ENCODE measurements at places on chromosomes 3 and 15.

DNA sequence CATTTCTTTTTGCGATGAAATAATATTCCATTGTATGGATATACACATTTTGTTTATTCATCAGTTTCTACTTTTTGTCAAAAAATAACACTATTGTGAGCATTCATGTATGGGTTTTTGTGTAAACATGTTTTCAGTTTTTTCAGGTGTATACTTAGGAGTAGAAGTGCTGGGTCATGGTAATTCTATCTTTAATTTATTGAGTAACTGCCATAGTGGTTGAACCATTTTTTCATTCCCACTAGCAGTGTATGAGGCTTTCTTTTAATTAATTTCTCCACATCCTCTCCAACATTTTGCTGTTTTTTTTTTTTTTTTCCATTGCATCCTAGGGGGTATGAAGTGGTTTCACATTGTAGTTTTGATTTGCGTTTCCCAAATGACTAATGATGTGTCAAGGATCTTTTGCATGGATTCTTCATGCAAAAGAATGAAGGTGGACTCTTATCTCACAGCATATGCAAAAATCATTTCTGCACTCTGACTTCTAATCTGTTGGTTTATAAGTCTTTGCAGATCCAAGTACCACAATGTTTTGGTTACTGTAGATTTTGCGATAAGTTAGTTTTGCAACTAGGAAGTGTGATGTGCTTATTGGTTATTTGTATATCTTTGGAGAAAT lies 12.6 kb downstream of the ATP2C1 start:
- H3K36me3 ChIP-seq = no peaks in the 10 kb centered on the region
- no peak overlapping the region for H3K4me3 ChIP-seq
- H3K4me1 ChIP-seq = no peaks in the 10 kb centered on the region
- no peak overlapping the region for H3K27ac ChIP-seq
- no peak for DNase-seq
- no peaks in the 10 kb centered on the region for H3K27me3 ChIP-seq

GRCh38 chr3:29582273-29582672 lies 301.4 kb downstream of the RBMS3 start:
- H3K27ac ChIP-seq = no peak overlapping the region
- DNase-seq = no peak
- H3K4me1 ChIP-seq = no peaks in the 10 kb centered on the region
- H3K4me3 ChIP-seq = no peak overlapping the region
- H3K36me3 ChIP-seq = no peaks in the 10 kb centered on the region

- peak overlapping the region; percentile 2 for H3K27ac ChIP-seq
- no peaks in the 10 kb centered on the region for H3K36me3 ChIP-seq
- DNase-seq = peak; percentile 63
- H3K27me3 ChIP-seq = no peaks in the 10 kb centered on the region
Measured at GRCh38 chr3:177777699-177778098, 580.4 kb upstream of the TBL1XR1 start.

DNA sequence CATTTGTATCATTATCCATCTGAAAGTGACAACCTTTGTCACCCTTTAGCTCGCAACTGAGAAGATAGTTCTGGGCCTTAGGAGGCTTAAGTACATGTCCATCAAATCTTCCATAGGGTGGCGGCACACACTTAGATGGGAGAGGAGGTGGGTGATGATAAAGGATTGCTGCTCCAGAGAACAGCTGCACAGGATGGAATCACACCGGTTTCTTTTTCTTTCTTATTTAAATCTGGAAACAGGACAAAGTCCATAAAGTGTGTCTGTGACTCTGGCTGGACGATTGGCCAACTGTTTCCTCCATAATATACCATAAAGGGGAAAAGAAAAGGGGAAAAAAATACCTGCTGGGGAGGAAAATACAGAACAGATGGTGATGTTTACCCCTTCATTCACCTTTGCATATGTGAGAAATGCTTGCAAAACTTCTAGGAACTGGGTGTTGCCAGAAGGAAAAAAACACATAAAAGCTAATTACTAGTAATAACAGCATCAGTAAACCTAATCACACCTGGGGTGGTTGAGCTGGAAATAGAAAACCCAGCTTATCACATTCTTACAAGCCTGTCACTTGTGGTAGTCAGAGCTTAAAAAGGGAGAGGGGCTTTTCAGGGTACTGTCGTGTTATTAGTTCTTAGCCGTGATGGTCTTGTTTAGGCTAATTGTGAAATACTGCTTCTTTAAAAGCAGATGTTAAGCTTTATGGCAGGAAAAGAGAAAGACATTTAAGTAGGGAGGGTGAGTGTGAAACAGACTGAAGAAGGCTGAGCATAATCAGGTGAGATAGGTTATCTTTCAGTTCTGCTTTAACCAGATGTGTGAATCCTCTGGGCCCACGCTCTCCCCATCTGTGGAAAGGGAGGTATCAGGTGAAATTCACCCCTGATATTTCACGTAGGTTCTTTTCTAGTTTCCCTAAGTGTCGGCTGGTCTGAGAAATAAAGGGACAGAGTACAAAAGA lies 16.7 kb downstream of the C2CD4A start:
- no peaks in the 10 kb centered on the region for H3K4me1 ChIP-seq
- no peaks in the 10 kb centered on the region for H3K36me3 ChIP-seq
- no peak for DNase-seq
- no peaks in the 10 kb centered on the region for H3K27me3 ChIP-seq

GRCh38 chr15:51759557-51760070 lies 8.2 kb downstream of the TMOD2 start:
- no peak overlapping the region for H3K4me3 ChIP-seq
- H3K36me3 ChIP-seq = no peaks in the 10 kb centered on the region
- H3K4me1 ChIP-seq = peaks cover 7% of the 10 kb centered on the region

- no peaks in the 10 kb centered on the region for H3K27me3 ChIP-seq
- no peak overlapping the region for H3K4me3 ChIP-seq
- H3K36me3 ChIP-seq = no peaks in the 10 kb centered on the region
- no peak overlapping the region for H3K27ac ChIP-seq
- H3K4me1 ChIP-seq = peaks cover 6% of the 10 kb centered on the region
Measured at GRCh38 chr15:60126200-60126599, 122.1 kb downstream of the FOXB1 start.

DNA sequence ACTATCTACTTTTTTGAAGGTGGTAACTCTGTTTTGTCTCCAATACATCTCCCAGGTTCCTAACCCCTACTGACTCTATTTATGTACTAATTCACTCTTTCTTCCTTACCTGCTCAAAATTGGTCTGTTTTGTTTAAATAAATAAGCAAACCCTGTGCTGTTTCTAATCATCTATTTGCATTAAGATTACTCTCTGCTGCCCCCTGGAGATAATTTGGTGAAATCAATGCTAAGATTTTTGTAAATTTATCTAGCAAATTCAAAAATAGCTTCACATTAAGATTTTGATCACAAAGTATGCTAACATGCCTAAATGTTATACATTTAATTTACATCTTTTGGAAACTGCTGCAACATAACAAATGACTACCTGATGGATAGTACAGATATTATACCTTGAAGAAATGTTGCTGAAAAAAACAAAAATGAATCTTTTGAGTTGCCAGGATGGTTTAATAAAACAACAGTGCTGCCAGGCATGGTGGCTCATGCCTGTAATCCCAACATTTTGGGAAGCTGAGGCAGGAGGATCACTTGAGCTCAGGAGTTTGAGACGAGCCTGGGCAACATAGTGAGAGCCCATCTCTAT lies 4.4 kb upstream of the CD200R1 start:
- no peak overlapping the region for H3K27ac ChIP-seq
- no peaks in the 10 kb centered on the region for H3K4me1 ChIP-seq
- no peaks in the 10 kb centered on the region for H3K27me3 ChIP-seq
- H3K4me3 ChIP-seq = no peak overlapping the region
- H3K36me3 ChIP-seq = no peaks in the 10 kb centered on the region

GRCh38 chr3:102796804-102797203 lies 362.0 kb downstream of the ZPLD1 start:
- no peak overlapping the region for H3K27ac ChIP-seq
- H3K36me3 ChIP-seq = no peaks in the 10 kb centered on the region
- DNase-seq = no peak
- no peak overlapping the region for H3K4me3 ChIP-seq
- H3K27me3 ChIP-seq = no peaks in the 10 kb centered on the region

DNA sequence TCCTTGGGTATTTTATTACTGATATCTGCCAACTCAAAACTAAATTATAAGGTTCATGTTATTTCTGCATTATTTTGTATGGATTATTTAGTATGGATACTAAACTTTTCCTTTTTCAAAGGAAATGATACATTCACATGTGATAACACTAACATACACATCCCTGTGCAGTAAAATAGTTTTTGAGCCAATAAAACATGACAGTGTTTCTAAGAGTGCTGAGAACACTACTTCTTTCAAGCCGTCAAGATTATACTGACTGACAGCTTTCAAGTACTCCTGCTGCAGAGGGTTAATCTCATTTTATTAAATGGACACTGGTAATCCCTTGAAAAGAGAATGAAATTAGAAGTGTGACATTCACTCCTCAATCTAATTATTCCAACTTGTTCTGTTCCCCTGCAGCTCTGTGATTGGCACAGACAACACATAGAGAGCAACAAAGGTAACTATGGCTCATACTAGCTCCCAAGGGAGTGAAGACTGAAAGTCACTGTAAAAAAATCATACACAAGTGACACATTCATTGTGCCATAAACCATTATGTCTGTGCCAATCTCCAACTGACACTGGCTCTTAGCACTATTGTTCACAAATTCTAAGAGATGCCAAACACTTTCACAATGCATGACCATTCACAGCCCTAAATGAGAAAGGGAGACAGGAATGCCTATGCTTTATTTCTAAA lies 468.6 kb downstream of the SHQ1 start:
- no peak for DNase-seq
- H3K36me3 ChIP-seq = peaks cover 21% of the 10 kb centered on the region
- H3K4me1 ChIP-seq = no peaks in the 10 kb centered on the region
- H3K27ac ChIP-seq = no peak overlapping the region
- no peaks in the 10 kb centered on the region for H3K27me3 ChIP-seq

GRCh38 chr3:99286266-99286845 lies 352.0 kb upstream of the COL8A1 start:
- no peak for DNase-seq
- no peaks in the 10 kb centered on the region for H3K36me3 ChIP-seq
- H3K4me1 ChIP-seq = peaks cover 17% of the 10 kb centered on the region
- no peaks in the 10 kb centered on the region for H3K27me3 ChIP-seq

DNA sequence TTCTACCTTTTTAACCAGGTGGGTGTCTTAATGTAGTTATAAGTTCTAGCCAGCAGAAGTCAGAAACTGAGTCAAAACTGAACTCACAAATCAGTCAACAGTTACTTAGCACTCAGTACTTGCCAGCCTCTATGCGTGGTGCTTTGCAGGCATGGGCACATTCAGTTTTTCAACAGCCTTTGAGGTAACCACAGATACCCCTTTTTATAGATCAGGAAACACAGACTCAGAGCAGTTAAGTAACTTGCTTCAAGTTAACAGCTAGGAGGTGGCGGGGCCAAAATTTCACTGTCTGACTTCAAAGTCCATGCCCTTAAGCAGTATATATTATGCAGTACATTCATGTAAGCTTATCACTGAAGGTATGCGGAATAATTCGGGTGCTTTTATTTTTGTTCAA lies 139.4 kb downstream of the FHIT start:
- H3K4me1 ChIP-seq = no peaks in the 10 kb centered on the region
- H3K4me3 ChIP-seq = no peak overlapping the region
- no peaks in the 10 kb centered on the region for H3K27me3 ChIP-seq
- no peak overlapping the region for H3K27ac ChIP-seq
- DNase-seq = no peak

DNA sequence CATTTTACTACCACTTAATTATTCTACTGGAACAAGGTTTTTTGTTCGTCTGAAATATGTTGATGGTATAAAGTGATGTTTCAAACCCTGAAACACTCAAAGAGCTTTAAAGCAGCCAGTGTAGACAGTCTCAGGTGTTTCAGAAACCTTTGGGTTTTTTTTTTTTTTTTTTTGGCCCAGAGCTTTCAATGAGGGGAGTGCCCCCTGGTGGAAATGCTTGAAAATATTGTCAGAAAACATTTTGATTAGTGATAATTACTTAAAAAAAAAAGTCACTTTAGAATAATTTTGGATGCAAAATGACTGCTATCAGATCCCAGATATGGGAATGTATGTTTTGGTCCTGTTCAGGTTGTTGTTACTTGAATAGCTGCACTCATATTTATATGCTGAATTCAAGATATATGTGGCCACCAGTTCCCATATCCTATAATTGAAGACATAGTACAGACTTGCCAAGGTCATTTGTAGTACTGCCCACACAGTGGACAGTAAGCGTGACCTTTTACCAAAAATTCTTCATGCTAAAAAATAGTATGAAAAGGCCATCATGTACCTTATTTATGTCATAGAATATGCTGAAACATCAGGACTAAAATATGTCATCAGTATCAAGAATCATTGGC lies 35.9 kb downstream of the SATB1 start:
- H3K36me3 ChIP-seq = peaks cover 18% of the 10 kb centered on the region
- no peaks in the 10 kb centered on the region for H3K27me3 ChIP-seq
- DNase-seq = no peak
- no peaks in the 10 kb centered on the region for H3K4me1 ChIP-seq
- no peak overlapping the region for H3K27ac ChIP-seq

DNA sequence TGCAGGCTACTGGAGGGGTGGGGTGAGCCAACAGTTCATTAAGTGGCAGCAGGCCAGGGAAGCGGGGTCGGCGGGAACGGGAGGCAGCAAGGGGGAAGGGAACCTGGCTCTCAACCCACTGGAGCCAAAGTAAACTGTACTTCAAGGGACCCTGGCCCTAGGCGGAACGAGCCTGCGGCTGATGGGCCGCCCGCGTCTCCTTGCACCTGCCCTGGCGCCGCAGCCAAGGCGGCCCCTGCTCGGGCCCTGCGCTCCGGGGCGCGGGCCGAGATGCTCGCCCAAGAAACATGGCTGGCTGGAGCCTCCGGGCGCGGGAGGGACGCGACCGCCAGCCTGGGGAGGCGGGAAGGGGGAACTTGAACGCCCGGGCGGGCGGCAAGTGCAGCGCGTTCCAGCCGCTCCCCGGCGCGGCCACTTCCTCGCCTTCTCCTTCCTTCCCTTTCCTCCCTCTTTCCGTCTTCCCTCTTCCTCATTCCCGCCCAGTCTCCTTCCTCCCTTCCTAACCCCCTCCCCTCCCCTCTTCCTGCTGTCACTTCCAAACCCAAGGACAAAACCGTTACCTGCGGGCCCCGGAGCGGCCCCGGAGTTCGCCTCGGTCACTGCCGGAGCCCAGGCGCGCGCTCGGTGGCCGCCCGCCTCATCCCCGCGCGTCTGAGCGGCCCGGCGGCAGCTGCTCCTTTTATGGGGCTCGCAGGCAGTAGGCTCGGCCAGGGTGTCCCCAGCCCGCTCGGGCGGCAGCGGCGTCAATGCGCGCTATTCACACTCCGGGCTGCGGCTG lies 489.7 kb downstream of the MAGI1 start:
- peak overlapping the region; percentile 80 for H3K4me3 ChIP-seq
- H3K27ac ChIP-seq = peak overlapping the region; percentile 62
- no peak for DNase-seq
- H3K27me3 ChIP-seq = no peaks in the 10 kb centered on the region

- DNase-seq = peak; percentile 29
- no peaks in the 10 kb centered on the region for H3K27me3 ChIP-seq
- peaks cover 24% of the 10 kb centered on the region for H3K4me1 ChIP-seq
- no peak overlapping the region for H3K27ac ChIP-seq
Measured at GRCh38 chr3:52433996-52434479, 10.9 kb downstream of the SEMA3G start.
